ENCODE measurements at places on chromosomes 3 and 15.

DNA sequence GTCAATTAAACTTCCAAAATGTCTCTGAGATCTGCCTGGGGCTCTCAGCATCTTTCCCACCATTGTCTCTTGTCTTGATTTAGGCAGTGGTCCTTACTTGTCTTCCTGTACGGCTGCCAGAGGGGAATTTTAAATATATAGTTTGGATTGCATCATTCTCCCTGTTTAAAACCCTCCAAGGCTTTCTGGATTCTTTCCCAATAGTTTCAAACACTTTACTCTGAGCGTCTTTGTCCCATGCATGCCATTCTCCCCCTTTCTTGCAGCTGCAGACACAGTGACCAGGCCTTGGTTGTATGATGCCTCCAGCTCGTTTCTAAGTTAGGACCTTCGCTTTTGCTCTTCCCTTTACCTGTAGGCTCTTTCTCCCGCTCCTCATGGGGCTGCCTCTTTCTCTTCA, 323.3 kb upstream of the CTNNB1 start:
- no peak for DNase-seq

- DNase-seq: no peak
Observed at GRCh38 chr3:36991923-36992805, 767 bp downstream of the EPM2AIP1 start.

- DNase-seq: no peak
Observed at GRCh38 chr15:31255176-31255510, 71.5 kb upstream of the KLF13 start.

- no peak for DNase-seq
Observed at GRCh38 chr3:45592830-45593707, 1.5 kb upstream of the LIMD1 start.

- no peak for DNase-seq
Observed at GRCh38 chr3:25025236-25025635, 402.8 kb upstream of the RARB start.

DNA sequence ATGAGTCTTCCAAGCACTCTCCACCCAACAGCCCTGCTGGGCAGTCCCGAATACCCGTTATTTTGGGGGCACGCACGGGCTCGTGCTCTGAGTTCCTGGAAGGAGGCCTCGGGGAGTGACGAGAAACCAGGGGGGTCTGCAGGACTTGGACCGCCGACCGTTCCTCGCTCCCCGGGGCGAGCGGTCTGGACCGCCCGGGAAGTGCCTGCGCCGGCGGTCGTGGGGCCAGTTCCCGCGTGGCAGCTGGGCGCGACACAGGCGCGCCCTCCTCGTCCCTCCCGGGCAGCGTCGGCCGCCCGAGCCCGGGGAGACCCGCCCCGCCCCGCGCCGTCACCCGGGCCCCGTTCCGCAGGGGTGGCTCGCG, 387 bp downstream of the GNB4 start:
- no peak for DNase-seq

- DNase-seq: no peak
Observed at GRCh38 chr3:119330858-119331257, 36.7 kb downstream of the ARHGAP31 start.

DNA sequence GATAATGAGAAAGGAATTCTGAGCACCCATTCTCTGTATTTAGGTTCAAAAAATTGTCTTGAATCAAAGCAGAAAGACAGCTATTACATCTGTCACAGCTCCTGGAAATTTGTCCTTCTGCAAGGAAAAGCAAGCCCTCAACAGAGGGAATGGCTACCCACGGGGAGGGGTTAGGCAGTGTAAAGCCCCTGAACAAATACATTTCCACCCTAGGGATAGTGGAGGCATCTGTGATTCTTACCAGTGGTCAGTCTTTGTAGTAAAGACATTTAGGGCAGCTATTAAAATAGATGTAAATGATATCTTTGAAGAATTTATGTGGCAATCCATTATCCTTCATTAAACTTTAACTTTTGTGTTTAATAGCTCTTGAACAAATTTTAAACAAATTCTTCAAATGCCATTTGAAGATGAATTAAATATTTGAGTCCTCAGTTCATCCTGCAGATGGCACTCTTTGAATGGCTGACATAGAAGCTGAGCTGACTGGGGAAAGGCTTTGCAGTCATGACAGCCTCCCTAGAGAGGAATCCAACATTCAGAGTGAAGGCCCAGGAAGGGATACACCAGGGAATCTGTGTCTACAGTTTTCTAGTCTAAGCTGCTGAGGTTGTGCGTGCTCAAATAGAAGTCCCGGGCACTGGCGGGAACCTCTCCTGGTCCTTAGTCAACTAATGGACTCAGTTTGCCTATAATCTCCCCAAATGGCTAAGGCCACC, 359.7 kb upstream of the ROPN1 start:
- no peak for DNase-seq

GRCh38 chr3:79769229-79769628, 1.4 kb upstream of the ROBO1 start:
- no peak for DNase-seq

- no peak for DNase-seq
Observed at GRCh38 chr3:17014284-17014683, 129.5 kb downstream of the PLCL2 start.

DNA sequence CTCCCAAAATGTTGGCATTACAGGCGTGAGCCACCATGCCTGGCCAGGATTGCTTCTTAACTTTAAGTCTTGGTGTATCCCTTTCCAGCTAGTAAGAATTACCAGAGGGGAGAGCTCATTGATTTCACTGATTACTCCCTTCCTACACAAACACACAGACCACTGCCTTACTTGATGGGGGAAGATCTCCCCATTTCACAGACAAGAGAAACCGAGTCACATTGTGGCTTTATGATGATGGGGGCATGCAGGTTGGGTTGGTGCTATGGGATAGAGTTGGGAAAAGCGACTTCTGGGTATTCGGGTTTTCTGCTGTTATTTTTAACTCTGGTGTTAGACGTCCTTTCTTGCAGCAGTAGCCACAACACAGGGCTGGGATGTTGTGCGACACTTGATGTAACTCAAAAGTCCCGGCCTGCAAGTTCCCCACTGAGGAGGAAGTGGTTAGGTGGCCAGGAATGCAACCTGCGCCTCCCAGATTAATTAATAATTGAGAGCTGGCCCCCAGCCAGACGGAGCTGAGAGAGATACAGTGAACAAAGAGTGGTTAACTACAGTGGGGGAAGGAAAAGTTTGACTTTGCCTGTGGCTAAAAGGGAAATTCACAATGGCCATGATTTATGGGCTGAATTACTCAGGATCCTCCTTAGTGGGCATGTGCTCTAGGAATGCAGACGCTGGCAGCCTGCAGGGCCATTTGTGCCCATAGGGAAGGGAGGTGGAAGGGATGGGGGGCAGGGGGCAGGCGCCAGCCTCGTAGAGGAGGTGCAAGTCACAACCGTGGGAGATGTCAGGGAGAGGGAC, 63.6 kb downstream of the SMAD6 start:
- DNase-seq: no peak

GRCh38 chr15:73763931-73764330, 10.8 kb upstream of the INSYN1 start:
- DNase-seq: no peak

DNA sequence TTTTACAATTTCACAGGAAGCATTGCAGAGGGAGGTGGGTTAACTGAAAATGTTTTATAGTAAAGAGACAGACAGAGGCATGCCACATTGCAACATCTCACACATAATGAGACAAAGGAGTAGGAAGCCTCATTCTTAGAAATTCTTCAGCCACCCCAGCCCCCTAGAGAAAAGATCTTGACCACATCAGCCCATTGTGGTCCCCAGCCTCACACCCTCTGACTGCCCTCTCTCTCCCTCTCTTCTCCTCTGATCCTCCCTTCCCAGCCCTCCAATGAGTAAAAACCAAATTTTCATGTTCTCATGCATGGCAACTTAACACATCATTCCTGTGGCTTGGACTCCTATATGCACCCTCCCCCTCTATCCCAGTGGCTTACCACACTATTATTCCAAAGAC, 174.1 kb downstream of the UACA start:
- no peak for DNase-seq

GRCh38 chr15:34722439-34722836, 32.4 kb downstream of the GJD2 start:
- no peak for DNase-seq

- no peak for DNase-seq
Observed at GRCh38 chr3:192033246-192033645, 572.3 kb downstream of the PYDC2 start.

- DNase-seq: no peak
Observed at GRCh38 chr3:170178651-170179050, 2.9 kb downstream of the PHC3 start.

GRCh38 chr15:85142312-85142711, 160.7 kb downstream of the PDE8A start:
- no peak for DNase-seq

DNA sequence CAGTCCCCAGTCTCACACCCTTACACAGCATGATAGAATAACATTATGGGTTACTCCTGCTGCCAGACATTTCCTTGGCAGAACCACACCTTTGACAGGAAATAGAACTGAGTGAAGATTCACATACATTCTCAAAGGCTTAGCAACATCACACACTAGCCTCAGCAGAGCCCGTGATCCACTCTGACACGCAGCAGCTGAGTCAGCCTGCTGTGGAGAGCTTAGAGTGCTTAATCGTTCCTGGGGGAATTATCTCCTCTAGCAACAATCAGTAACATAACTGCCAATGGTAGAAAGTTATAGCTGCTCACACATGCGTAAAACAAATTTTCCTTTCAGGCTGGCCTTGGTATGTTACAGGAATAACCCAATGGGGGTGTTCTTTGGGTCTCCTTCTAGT, 382.1 kb downstream of the GAP43 start:
- DNase-seq: no peak

DNA sequence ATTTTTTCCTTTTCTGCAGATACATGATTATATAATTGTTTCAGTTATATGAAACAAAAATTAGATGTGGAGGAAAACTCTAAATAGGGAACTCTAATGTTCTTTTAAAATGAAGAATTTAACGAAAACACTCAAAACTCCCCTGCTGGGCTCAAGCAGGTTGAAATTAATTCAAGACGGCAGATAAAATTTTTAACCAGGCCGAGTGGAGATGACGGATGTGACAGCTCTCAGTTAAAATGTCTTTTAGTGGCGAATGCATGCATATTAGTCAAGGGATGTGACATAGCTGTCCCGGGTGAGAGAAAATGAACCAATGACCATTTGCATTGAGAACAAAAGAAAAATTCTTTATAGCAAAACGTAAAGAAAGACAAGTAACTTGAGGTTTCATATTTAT, 110.1 kb downstream of the ROBO2 start:
- DNase-seq: no peak

- DNase-seq: no peak
Observed at GRCh38 chr3:152197451-152197850, 71.3 kb upstream of the MBNL1 start.

DNA sequence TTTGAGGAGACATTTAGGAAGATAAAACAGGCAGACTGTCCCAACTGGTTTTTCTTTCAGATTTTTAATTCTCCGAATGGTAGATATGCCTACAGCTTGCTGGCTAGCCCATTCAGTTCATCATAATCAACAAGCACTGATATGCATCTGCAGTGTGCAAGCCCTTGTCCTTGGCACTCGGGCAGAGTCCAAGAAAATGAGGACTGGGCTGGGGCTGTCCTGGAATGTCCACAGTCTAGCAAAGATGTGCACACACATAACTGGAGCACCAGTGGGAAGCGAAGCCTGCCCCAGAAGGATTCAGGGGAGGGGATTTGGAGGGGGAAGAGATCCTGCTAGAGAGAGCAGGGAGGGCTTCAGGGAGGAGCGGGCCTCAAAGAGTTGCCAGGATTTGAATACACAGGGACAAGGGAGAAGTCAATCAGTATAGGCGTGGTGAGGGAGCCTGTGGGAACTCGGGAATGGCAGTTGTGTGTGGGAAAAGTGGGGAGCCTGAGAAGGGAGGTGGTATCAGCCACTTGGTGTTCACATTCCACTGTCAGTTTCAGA, 8.7 kb downstream of the FAH start:
- no peak for DNase-seq

DNA sequence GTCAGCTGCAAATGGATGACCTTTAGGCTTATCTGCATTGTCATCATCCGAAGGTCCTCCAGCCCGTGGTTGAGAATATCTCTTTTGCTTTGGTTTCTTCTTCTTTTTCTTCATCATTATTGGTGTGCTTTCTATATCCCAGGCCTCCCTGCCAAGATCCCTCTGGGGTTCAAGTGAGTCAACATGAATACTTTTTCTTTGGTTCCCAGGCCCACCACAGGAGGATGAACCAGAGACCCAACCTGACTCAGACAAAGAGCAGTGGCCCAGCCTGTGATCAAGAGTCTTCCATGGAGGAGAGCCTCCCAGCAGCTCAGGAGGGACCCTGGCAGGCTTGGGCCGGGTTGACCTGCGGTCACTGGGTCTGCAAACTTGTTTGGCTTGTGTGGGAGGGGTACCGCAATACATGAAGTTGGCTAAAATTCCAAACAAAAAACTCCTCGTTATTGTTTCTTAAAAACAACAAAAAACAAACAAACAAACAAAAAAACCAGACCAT, 104.2 kb downstream of the MAP4 start:
- DNase-seq: no peak

GRCh38 chr3:194084284-194084683, 51.7 kb upstream of the HES1 start:
- no peak for DNase-seq

DNA sequence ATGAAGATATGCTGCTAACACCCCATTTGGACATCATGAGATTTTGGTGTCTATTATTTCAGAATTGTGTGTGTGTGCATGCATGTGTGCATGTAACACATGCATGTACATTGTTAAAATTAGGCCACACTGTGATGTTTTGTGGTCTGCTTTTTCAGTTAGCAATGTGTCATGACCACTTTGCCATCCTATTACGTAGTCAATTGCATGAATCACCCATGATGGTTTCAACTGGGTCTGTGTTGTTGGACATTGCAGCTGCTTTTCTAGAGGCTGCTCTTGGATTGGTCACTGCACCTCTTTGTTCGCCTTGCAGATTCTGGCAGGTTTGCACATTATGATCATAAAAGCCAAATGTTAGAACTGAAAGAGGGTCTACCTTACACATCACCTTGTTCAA, 101.0 kb upstream of the THBS1 start:
- DNase-seq: no peak

- no peak for DNase-seq
Observed at GRCh38 chr3:185381320-185382058, 18.6 kb downstream of the MAP3K13 start.

DNA sequence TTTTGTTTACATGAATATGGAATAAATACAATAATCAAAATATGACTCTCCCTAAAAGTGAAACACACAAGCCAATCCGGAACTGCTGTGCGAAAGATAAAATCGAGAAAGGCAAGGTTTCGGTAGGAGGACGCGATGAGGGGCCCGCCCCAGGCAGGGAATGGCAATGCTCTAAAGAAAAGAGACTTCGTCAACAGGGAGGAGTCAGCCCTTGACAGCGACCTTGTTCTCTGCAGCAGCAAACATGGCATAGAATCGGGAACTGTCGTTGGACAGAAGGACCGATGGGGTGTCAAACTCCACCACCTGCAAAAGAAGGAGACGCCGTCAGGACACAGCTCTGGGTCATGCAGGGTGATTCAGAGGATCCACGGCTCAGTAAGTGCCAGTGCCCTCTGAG, 36.4 kb upstream of the PARL start:
- DNase-seq: no peak

- DNase-seq: no peak
Observed at GRCh38 chr3:100226712-100227429, 33.9 kb upstream of the TBC1D23 start.

- no peak for DNase-seq
Observed at GRCh38 chr3:77066829-77067228, 26.9 kb downstream of the ROBO2 start.

GRCh38 chr15:41799488-41799805, 25.2 kb downstream of the MAPKBP1 start:
- no peak for DNase-seq

GRCh38 chr3:100873611-100874010, 119.6 kb downstream of the ABI3BP start:
- DNase-seq: no peak

Data from cortex of kidney (tissue), 1 donor.